ENCODE measurements at places on chromosomes 3 and 15. TPM values are rescaled to one million over a fixed set of nuclear protein-coding genes. Genes with fewer than 3 reads are reported as not detected.

DNA sequence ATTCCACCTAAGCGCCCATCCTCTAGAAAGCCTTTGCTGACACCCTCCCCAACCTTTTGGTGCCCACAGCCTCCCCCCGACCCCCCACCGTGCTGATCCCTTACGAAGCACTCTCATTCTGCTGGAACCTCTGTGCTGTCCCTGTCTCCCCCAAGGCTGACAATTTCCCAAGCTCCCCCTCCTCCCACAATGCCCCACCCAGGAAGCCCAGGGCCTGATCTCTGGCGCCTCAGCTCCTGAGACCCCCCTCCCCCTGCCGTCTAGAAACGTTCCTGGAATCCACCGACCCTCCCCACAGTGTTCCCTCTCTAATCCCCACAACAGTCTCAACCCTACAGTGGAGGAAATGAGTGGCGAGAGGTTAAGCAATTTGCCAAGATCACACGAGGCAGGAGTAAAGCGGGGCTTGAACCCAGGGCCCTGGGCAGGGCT, 18.3 kb downstream of the MYL3 start:
- no peak for DNase-seq

- DNase-seq, result no peak
Measured at GRCh38 chr3:100702980-100703345, 6.3 kb upstream of the TFG start.

GRCh38 chr3:98545940-98546339, 14.2 kb downstream of the GPR15 start:
- no peak for DNase-seq

DNA sequence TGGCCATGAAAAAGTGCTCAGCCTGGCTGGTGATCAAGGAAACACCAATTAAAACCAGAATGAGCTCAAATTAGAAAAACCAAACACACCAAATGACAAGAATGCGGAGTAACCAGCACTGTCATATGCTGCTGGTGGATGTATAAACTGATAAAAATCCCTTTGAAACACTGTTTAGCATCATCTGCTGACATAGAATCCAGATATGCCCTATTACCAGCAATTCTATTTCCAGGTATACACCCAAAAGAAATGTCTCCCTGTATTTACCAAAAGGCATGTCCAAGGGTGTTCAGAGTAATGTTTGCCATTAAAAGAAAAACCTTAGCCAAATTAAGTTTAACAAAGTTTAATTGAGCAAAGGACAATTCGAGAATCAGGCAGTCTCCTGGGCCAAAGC, 138.6 kb downstream of the FMN1 start:
- DNase-seq, result no peak

- peak; percentile 61 for DNase-seq
Measured at GRCh38 chr3:16550676-16551341, 37.3 kb upstream of the RFTN1 start.

GRCh38 chr3:5058471-5058951, 63.6 kb upstream of the ARL8B start:
- DNase-seq, result no peak

DNA sequence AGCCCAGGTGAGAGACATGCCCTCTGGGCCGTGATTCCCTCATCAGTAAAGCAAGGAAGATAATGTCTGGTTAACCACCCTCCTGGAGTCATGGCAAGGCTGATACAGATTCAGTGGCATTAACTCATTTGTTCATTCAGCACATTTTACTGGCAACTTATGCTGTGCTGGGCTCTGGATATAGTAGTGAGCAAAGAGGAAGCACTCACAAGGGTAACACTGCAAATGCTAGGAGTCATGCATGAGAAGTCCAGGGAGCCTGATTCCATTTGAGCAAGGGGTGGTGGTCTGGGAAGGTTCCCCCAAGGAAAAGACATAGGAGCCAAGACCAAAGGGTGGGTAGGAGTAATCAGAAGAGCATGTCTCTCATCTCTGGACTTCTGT, 50.2 kb downstream of the SMAD3 start:
- no peak for DNase-seq

DNA sequence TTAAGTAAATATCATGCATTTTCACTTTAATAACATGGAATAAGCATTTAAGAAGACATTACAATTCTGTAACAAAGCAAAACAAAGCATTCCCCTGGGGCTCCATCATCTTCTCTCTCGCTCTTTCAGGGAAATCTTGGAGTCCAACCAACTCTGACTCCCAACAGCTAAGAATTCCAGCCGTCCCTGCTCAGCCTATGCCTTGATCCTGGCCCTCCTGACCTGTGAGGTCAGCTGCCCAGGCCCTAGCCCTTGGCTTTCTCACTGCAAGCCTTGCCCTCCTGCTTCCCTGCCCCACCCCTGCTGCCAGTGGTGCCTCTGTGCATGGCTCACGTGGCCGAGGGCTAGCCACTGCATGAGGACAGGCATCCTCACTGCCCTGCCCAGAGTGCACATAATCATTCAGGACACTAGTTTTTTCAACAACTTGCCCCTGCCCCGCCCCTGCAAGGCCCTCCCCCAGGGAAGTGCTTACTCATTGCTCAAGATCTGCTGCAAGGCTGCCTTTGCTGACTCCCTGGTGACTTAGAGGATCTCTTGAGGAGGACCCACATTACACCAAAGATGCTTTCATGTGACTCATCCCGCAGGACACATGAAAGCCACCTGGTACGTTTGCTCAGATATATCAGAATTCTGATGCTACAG, 37.6 kb downstream of the MTMR10 start:
- DNase-seq, result no peak

DNA sequence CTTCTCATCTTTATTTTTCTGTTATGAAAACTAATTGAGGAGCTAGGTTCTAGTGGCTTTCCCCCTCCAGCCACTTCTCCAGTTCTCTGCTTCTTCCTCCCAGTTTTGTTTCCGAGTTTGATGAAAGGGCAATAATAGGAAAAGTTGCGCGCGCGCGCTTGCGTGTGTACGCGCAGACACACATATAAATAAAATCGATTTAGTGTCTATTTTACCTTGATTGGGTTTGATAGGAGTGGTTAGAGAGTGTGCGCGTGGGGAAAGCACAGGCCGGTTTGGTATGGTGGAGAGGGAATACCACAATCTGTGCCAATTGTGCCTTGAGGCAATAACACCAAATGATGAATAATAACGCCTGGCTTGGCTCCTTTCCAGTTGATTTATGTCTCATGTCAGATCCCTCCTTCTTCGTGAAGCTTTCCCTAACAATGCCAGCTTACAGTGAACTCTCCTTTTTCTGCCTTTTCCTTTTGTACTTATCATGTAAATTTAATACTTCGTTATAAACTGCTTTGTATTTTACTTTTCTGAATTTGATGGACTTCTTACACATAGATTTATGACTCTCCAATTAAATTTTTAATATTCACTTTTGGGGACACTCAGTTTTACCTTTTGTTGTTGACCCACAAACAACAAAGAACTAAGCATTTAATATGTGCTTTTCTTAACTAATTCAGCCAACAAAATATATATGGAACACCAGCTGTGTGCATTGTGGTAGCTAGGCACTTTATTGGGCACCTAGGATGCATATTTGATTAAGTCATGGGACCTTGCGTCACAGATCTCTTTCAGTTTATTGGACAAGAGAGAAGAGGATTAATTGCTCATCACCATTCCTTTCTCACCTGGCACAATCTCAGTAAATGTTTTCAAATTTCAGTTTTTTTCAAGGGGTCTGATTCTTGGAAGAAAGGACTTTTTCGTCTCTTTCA, 1.7 kb downstream of the TIPARP start:
- peak; percentile 28 for DNase-seq

- DNase-seq, result no peak
Measured at GRCh38 chr15:37246065-37246464, 145.7 kb upstream of the MEIS2 start.

DNA sequence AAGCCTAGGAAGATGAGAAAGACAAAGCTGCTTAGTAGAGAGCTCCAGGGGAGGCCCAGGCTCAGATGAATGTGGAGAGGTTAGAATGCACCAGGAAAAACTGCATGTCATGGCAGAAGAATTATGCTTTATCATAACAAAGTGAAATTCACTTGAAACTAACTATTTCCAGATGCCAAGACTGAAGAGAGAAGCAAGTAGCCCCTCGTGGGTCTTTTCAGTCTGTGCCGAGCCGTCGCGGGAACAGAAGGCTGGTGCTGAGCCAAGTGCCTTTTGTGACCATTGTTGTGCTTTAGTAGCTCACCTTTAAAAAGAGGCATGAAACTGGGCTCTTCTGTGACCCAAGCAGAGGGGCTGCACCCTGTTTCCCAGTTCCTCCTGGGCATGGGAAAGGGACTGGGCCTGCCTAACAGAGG, 73.2 kb downstream of the CHDH start:
- DNase-seq, result no peak

- DNase-seq, result no peak
Measured at GRCh38 chr15:55907797-55908196, 85.6 kb downstream of the NEDD4 start.

DNA sequence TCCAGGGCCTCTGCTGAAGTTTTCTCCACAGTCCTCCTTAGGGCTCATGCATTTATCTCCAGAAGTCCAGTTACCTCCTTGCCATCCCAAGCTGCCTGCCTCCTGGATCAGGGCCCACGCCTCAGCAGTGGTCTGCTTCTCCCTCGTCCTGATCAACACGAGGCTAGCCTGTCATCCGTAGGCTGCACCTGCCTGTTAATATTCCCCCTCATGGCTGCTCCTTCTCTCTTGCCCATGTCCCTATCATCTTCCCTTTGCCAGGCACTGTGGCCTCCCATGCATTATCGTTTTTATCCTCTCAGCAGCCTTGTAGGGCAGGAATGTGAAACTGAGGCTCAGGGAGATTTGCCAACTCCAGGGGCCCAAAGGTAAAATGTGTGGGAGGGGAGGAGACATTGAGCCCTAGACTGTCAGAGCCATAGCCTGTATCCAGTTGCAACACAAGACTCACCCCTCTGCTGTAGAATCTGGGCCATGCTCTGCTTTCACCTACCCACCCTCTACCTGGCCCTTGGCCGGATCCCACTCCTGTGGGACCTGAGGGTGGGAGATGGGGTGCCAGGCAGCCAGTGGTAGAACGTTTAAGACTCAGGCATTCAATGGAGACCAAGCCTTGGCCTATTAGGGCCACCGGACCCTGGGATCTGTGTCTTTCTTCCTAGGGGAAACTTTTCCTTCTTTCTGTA, 4.6 kb downstream of the GRM2 start:
- DNase-seq, result no peak

DNA sequence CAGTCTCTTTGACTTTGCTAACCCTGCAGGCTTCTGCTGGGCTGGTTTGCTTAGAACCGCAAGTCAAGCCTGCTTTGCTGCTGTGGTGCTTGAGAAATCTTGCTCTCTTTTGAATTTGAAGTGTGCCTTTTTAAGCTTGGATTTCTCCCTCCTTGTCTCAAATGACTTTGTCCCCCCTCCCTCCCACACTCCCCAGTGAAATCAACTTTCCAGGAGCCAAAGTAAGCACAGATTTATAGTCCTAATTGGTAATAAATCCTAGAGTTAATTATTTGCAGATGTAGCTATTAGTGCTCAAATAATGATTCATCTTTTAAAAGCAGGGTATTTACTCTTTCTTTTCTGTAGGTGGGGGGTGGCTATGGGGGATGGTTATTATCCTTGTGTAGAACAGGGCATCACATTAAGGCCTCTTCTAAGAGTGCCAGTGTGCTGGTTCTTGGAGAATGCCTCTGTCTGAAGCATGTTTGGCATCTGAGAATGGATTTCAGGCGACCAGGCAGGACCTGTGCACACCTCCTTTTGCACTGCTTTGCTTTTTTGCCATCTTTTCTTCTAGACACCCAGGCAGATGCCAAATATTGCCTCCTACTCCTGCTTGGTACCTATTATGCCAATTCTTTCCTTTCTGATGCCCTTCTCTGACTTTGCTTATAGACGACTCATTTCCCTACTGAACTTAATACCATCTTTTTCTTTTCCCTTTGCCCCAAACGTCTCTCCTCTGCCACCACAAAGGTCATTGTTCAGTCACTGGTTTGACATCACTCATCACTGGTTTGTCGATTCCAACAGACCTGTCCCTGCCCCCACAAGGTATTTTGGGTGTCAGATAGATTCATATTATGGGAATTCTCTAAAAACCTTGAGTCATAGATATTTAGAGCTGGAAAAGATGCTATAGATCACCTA, 50.7 kb downstream of the CLDN11 start:
- peak; percentile 53 for DNase-seq

GRCh38 chr3:177553579-177553978, 356.3 kb upstream of the TBL1XR1 start:
- no peak for DNase-seq

- no peak for DNase-seq
Measured at GRCh38 chr3:179404307-179404706, 47.0 kb downstream of the GNB4 start.

- no peak for DNase-seq
Measured at GRCh38 chr3:36433511-36433910, 53.2 kb downstream of the STAC start.

- DNase-seq, result no peak
Measured at GRCh38 chr3:166446986-166447385, 609.8 kb upstream of the BCHE start.

DNA sequence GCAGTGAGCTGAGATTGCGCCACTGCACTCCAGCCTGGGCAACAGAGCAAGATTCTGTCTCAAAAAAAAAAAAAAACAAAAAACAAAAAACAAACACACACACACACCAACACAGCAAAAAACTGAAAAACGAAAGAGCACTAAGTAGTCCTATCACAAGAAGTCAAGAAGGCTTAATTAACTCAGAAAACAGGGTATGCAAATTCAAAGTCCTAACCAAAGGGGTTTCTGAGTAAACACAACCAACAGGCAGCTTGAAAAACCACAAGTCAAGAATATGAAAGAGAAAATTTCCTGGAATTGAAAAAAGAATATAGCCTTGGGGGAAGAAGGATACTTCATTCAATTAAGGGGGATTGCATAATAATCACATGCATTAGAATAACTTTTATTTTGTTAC, 37.7 kb upstream of the PARP14 start:
- no peak for DNase-seq

DNA sequence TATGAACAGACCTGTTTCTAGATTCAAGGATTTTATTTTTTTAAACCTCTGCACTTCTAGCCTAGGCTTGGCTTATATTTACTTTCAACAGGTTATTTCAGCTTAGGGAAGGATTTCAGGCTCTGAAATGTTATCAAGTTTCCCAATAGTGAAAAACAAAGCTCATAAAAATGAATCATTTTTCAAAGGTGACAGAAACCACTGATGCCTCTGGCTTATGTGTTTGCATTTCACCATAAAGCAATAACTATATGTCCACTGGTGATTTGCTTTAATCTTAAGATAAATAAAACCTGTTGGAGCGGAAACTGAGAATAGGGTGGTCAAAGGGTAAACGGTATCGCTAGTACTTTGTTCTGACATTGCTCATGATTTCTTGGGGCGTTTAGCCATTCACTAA, 141.2 kb upstream of the LRIG1 start:
- no peak for DNase-seq

GRCh38 chr15:51702710-51703109, 21.4 kb downstream of the SCG3 start:
- no peak for DNase-seq

Gene HHATL
- total RNA-seq, result not detected

Gene GNAT1
- total RNA-seq, result not detected

Gene SEC61A1
- 172 TPM for total RNA-seq

Gene EDC3
- total RNA-seq, result 40.6 TPM

Gene CYP11A1
- total RNA-seq, result not detected

Gene PODXL2
- 13.5 TPM for total RNA-seq

Gene ALCAM
- 16.8 TPM for total RNA-seq

Gene STAB1
- 57.1 TPM for total RNA-seq

Gene GABRR3
- total RNA-seq, result not detected

Gene MEIS2
- 184 TPM for total RNA-seq

Gene SEMA5B
- total RNA-seq, result not detected

Gene ISL2
- total RNA-seq, result 0.48 TPM

Measured in uterus (tissue), 4 donors.